ENCODE measurements at places on chromosomes 2 and 18.

DNA sequence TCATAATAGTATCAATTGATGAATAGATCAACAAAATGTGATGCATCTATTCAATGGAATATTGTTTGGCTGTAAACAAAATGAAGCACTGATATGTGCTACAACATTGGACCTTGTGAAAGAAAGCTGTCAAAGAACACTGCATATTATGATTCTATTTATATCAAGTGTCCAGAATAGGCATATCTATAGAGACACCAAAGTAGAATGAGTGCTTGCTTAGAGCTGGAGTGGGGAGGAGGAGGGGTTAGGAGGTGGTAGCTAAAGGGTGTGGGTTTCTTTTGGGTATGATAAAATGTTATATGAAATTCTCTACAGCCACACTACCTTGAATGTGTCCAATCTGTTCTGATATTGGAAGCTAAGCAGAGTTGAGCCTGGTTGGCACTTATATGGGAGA is 23.0 kb upstream of the MGAT5 start:
- no peak for DNase-seq

DNA sequence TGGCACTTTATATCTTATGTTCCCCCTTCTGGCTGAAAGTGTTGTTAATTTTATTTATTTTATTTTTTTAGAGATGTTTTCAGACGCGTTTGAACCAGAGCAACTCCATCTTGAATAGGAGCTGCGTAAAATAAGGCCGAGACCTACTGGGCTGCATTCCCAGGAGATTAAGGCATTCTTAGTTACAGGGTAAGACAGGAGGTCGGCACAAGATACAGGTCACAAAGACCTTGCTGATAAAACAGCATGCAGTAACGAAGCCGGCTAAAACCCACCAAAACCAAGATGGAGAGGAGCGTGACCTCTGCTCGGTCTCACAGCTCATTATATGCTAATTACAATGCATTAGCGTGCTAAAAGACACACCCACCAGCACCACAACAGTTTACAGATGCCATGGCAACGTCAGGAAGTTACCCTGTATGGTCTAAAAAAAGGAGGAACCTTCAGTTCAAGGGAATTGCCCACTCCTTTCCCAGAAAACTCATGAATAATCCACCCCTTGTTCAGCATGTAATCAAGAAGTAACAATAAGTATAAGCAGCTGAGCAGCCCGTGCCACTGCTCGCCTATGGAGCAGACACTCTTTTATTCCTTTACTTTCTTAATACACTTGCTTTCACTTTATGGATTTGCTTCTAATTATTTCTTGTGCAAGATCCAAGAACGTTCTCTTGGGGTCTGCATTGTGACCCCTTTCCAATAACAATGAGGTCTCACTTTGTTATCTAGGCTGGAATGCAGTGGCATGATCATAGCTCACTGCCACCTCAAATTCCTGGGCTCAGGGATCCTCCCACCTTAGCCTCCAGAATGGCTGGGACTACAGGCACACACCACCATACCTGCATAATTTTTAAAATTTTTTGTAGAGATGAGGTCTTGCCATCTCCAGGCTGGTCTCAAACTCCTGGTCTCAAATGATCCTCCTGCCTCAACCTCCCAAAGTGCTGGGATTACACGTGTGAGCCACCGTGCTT is 55.9 kb downstream of the CACNB4 start:
- DNase-seq, result peak; percentile 50

DNA sequence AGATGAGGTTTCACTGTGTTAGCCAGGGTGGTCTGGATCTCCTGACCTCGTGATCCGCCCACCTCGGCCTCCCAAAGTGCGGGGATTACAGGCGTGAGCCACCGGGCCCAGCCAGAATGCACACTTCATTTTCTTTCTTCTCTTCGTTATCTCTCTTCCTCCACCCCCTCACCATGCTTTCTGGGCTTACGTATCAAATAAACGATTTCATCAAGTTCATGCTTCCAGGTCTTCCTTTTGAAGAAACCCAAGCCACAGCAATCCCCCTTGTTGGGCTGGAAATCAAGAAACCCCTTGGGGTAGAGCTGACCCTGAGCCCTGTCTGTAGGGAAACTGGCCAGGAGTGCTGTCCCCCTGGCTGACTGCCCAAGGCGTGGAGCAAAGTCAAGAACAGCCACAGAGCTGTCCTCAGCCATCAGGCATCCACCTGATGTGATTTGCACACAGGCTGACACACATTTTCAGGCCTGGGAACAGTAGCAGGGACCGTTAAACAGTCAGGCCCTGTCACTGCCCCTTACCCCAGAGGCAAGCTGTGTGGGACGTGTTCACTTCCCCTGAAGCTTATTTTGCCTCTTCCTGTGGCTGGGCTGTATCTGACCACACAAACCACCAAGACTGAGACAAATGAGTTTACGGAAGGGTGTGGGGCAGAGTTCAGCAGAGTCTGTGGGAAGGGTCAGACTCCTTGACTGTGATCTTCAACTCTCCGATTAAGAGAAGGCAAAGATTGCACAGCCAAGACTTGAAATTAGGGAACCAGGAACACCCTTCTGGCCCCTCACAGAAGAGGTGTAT is 15.1 kb upstream of the NMUR1 start:
- DNase-seq, result no peak

GRCh38 chr2:3129867-3130266 is 247.8 kb downstream of the EIPR1 start:
- DNase-seq, result no peak

- no peak for DNase-seq
Measured at GRCh38 chr18:34598120-34598635, 111.9 kb upstream of the DTNA start.

- no peak for DNase-seq
Measured at GRCh38 chr2:58354230-58354629, 113.1 kb upstream of the FANCL start.

GRCh38 chr2:24570225-24570624 is 79.2 kb downstream of the NCOA1 start:
- DNase-seq, result no peak

GRCh38 chr2:120955427-120955826 is 219.8 kb downstream of the GLI2 start:
- no peak for DNase-seq

Measured in Karpas-422 (cell line).